ENCODE measurements at places on chromosomes 2 and 18.

DNA sequence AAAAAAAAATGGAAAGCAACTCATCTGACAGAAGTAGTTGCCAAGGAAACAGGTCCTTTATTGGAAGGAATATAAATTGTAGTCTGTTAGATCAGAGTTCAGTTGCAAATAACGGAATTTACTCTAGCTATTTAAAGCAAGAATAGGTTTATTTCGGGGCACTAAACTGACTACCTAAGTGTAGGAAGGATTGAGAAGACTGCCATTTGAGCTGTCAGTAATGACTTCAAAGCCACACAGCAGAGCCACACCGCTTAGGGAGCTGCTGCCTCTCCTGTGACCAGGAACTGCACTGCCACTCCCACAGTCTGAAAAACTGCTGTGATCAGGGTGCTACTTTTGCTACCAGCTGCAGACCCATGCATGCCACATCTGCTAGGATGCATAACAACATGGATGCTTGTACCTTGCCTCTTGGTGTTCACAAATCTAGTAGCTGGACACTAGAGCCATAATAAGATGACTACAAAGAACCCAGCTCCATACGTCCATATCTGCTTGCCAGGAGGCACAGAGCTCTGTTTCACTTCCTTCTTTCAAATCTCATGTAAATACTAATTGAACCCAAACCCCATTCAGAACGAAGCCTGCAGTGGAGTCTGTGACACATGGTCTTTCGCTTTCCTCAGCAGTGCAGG, 2.2 kb downstream of the DSG2 start:
- DNase-seq: peak; percentile 38

DNA sequence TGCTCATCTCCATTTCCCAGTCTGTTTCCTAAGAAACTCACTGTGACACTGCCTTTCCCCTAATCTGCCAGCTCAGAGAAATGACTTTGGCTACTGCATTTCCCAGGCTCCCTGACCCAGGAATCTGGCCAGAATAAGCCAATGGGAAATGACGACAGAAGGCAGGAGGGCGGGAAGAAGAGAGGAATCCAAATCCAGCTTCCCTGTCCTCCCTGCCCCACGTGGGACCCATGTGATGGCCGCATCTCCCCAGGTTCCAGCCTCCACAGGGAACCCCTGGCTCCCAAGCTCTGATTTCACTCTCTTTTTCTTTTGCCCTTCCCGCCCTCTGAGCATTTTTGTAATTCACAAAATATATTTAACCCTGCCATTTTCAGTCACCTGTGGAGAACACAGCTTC, 37.8 kb upstream of the RAB12 start:
- no peak for DNase-seq

DNA sequence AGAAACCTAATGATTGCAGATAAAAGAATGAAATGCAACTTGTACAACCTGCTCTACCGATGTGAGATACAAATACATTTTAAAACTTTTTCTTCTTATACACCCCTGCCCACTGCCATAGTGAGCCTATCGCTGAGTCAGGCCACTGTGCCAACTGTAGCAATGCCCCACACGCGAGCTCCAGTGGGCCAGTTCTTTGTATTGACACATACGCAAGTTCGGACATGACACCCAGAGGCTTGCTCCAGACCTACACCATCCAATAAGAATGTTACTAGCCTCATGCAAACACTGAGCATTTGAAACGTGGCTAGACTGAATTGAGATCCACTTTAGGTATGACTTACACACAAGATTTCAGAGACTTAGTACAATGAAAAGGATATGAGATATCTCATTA, 340.1 kb downstream of the ARHGAP15 start:
- no peak for DNase-seq

DNA sequence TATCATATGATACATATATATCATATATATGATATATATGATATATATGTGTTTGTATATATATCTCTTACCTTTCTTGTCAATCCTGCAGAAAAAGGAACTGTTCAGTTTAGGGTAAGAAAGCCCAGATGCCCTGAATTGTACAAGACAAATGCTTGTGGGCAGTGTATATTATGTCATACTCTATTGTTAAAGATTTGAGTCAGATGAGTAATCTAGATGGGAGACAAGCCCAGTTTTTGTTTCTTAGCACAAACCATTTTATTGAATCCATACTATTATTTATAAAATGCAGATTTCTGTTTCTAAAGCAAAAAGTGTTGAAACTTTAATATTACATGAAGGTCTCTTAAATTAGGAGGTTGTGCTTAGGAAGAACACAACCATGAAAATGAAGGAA, 90.6 kb downstream of the VRK2 start:
- peak; percentile 69 for DNase-seq

DNA sequence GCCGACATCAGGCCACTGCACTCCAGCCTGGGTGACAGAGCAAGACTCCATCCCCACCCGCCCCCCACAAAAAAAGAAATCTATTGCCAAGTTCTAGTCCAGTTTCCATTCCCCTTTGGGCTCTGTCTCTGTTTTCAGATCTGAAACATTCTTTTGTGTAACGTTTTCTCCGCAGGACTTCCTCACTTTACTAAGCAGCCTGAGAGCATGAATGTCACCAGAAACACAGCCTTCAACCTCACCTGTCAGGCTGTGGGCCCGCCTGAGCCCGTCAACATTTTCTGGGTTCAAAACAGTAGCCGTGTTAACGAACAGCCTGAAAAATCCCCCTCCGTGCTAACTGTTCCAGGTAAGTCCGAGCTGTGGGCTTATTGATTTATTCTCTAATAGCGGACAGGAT, 48.8 kb downstream of the MERTK start:
- DNase-seq: no peak

GRCh38 chr18:24272229-24272525, 125.4 kb downstream of the OSBPL1A start:
- DNase-seq: no peak

DNA sequence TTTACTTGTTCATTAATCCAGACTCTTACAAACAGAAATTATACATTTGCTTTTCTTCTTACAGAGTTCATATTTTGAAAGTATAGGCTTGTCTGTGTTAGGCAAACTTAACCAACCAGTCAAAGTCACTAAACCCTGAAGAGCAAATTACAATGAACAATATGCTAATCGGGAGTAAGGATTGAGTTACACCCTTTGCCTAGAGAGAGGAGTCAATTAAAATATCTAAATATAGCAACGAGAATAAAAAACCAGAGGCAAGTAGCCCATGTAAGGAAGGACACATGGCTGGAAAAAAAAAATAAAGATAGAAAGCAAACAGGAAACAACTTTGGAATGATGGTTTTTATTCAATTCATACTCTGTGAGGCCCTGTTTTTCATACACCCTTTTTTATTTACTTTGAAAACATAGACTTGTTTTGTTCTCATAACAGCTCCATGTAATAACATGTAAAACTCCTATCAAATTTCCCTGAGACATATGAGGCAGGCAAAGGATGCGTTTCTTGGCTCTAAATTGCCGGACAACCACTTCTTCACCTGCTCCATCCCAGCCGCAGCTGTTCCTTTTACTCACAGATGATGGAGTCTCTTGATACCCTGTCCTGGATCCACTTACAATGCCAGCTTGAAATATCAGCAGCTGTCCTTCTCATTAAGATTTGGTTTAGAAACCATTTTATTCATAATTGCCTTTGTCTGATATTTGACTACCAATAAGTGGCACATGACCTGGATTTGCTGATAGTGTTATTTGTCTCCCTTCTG, 767.7 kb upstream of the GCFC2 start:
- DNase-seq: no peak

DNA sequence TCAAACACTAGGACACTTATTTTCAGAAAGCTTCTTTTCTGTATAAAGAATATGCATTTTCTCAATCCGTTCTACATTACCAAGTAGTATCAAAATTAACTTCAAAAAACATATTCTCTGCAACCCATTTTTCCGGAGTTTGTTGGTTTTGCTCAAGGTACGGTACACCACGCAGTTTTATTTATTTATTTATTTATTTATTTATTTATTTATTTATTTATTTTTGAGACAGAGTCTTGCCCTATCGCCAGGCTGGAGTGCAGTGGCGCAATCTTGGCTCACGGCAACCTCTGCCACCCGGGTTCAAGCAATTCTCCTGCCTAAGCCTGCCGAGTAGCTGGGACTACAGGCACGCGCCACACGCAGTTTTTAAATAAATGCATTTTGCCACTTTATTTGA, 900.3 kb downstream of the CBLN2 start:
- DNase-seq: no peak

- no peak for DNase-seq
Observed at GRCh38 chr18:36826556-36826955, 2.2 kb downstream of the TPGS2 start.

DNA sequence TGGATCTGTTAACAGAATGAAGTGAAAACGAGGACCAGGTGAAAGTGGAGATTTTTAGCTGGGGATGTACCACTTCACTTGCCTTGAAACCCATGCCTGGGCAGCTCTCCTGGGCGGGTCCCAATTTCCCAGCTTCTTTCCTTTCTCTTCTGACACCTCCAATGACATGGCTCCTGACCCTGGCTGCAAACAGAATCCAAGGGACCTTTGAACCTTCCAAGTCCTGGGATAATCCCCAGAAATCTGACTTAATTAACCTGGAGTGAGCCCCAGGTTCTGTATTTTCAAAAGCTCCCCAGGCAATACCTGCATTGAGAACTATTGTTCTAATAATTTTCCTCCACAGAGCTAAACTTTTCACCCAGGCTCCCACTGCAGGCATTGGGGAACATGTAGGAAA, 495.9 kb downstream of the CNTNAP5 start:
- no peak for DNase-seq

- no peak for DNase-seq
Observed at GRCh38 chr2:239431536-239431935, 30.7 kb upstream of the HDAC4 start.

GRCh38 chr2:221486106-221486505, 86.0 kb downstream of the EPHA4 start:
- DNase-seq: no peak

- no peak for DNase-seq
Observed at GRCh38 chr2:39731546-39731945, 47.5 kb downstream of the THUMPD2 start.

DNA sequence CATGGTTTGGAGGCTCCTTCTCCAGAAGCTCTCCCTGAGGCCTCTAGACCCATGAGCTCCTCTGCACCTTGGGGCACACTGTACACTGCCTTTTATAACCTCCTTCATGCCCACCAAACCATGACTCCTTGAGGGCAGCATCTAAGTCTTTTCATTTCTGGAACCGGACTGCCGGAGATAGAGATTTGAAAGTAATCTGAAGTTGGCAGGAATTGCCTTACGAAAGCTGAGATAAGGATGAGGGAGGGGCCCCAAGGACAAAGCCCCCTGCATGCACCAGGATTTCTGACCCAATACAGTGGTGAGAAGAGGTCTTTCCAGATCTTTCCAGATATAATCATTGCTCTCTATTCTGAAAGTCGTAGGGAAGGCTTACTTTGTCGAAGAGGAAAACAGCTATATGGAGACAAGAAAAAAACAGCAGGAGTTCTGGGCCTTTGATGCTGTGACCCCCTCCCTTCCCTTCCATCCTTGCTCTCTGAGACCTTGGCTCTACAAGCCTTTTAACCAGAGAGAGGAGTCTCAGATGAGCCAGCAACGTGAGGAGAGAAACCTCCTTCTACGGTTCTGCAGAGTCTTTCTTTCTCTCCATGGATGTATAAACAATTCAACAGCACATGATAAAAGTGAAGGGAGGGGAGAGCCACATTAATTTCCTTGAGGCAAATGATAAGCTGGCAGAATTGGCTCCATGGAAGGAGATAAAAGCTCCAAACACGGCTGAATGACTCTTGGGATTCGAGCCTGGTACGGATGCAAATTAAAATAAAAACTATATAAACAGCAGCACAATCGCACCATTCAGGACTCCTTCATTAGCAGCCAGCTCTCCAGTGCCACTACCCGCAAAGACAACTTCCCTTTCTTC, 88.0 kb upstream of the RTN4 start:
- no peak for DNase-seq

DNA sequence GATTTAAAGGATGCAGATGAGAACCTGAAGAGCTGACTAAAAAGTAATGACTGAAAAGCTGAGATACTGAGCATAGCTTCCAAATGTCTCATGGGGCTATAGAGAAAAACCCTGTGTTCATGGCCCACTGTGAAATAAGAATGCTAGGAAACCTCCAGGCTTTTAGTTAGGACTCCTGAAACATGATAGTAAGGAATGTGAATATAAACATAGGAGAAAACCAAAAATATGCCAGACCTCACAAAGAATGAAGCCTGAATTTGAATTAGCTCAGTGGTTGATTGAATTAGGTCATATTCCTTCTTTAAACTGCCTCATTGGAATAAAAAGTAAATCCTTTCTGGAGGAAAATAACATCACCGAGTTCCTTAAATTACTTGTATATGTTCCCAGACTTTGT, 194.5 kb upstream of the NXPH2 start:
- no peak for DNase-seq

DNA sequence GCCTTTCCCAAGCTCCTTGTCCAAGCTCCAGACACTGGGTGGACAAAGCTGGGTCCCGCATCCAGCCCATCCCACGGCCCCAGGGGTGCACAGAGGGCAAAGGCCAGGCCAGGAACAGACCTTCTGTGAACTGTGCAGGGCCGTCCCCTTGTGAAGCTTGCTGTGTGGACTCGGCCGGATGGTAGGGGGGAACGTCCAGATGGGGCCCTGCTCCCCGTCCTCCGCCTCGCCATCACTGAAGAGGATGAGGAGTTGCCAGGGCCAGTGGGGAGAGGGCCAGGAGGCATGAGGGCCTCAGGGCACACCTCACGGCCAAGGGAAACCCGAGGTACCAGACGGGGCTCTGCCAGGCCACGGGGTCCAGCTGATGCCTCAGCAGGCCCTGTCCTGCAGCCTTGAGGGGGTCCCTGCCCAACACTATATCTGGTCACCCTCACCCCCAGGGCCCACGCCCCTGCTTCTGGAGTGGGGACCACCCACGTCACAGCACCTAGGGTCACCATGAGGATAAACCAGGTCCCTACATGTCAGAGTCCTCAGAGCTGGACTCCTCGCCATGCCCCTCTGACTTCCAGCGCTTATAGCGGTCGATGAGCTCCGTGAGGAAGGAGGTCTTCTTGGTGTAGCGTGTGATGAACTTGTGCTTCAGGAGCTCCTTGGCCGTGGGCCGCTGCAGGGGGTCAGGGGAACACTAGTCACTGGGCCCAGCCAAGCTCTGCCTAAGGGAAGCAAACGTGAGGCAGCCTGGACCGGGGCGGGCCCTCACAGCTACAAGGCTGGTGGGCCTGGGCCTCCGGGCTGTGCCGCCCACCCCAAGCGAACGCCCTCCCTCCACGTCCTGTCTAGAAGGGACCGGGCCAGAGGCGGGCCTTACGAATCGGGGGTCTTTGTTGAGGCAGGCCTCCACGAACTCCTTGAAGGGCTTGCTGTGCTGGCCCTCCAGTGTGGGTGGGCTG, 10.0 kb downstream of the STK25 start:
- no peak for DNase-seq

GRCh38 chr18:43108469-43108868, 7.0 kb downstream of the RIT2 start:
- no peak for DNase-seq

GRCh38 chr2:196234672-196235071, 63.3 kb upstream of the STK17B start:
- peak; percentile 84 for DNase-seq

- DNase-seq: no peak
Observed at GRCh38 chr2:3457524-3458395, 61.6 kb downstream of the ADI1 start.

All from cardiac muscle cell (in vitro differentiated cells and primary cell).